ENCODE measurements at places on chromosomes 11 and 22. TPM values are rescaled to one million over a fixed set of nuclear protein-coding genes. Genes with fewer than 3 reads are reported as not detected.

Gene APOBEC3H
- polyA plus RNA-seq, result 0.24 TPM

Gene NDUFS8
- 106 TPM for polyA plus RNA-seq

Gene SYT13
- not detected for polyA plus RNA-seq

Gene ST14
- polyA plus RNA-seq, result 72.9 TPM

Gene CD3E
- not detected for polyA plus RNA-seq

DNA sequence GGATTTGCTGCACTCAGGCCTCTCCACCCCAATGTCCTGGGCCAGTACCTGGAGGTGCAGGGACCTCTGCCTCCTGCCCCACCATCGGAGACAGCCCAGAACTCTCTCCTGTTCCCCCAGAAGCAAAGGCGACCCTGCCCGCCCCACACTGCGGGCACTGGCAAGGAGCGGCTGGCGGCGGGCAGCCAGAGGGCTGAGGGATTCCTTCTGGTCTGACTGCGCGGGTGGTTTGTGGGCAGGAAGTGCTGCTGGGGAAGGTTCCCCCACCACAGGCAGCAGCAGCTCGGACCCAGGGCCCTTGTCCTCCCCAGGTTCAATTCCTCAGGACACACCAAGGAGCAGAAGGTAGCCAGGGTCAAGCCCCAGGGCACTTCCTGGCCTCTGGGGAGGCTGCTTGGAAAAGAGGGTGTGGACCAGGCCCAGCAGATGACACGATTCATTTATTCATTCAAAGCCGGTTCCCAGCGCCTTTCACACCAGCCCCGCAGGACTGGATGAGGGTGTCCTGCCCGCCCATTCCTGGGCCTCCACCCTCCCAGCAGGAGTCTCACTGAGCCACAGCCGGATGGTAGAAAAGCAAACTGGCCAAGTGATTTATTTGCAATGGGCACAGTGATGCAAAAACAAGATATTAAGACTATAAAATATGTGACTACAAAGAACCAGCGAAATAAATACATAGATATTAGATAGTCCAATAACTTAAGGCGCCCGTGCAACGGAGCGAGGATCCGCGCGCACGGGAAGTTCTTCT is 1.2 kb downstream of the PHLDA2 start:
- peak; percentile 48 for DNase-seq

GRCh38 chr22:45786726-45787125 is 115.1 kb downstream of the ATXN10 start:
- DNase-seq, result no peak

- no peak for DNase-seq
Measured at GRCh38 chr22:42855211-42855610, 1.9 kb downstream of the ARFGAP3 start.

DNA sequence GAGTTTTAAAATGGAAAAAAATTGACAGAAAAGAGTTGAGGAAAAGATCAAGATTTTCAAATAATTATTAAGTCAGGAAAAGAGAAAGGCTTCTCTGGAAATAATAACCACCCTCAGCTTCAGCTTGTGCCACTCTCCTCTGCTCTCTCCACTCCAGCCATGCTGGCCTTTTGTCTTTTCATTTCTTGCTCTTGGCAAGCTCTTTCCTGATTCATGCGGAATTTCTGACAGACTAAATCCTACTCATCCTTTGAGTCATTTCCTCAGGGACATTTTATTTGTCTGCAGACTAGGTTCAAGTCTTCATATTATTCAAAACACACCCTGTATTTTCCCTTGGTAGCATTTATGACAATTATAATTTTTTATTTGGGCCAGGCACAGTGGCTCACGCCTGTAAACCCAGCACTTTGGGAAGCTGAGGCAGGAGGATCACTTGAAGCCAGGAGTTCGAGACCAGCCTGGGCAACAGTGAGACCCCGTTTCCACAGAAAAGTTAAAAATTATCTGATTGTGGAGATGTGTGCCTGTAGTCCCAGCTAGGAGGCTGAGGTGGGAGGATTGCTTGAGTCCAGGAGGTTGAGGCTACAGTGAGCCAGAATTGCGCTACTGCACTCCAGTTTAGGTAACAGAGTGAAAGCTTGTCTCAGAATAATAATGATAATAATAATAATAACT is 7.8 kb upstream of the P4HA3 start:
- peak; percentile 90 for DNase-seq
